ENCODE measurements at places on chromosomes 16 and 17.

- DNase-seq = no peak
Observed at GRCh38 chr16:30820952-30821421, 34.0 kb upstream of the ZNF629 start.

DNA sequence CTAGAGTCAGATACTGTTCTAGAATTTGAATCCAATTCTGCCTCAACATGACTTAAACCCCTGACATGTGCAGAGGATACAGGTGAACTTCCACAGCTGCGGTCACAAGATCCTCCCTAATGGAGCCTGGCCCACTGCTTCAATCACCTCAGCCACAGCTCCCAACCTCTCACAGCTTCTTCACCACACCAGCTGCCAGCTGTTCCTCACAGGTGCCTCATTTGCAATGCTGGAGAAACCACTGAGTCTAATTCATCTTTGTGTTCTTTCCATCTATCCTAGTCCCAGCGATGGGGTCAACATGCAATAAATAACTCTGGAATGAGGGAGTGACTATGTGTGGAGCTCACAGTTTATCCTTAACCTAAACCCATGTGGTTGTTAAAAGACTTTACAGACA, 72.0 kb upstream of the MAF start:
- DNase-seq = no peak

- DNase-seq = no peak
Observed at GRCh38 chr16:2196162-2196980, at the start of gene CASKIN1. Gene CASKIN1, minus strand, starts transcription at chr16:2196605. Its CDS starts 173 bp downstream, at chr16:2196432.

GRCh38 chr16:89115216-89115861, 21.7 kb downstream of the ACSF3 start:
- DNase-seq = peak; percentile 83

GRCh38 chr16:2473999-2474876, 689 bp upstream of the TBC1D24 start:
- DNase-seq = peak; percentile 35

DNA sequence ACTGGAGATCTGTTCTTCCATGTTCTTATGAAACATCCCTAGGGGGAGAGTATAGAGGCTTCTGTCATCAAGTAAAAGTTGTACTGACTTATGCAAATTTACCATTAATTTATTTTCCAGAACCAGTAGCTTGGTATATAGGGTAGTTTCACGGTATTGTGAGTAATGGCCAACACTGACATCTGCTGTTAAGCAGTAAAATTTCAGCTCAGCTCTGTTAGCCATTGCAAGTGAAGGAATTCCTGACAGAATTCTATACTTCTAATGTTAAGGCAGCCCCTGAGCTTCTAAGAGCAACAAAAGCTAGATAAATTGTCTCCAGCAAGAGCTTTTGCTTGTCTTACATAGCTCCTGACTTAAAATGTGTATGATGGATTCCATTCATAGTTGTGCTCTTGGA, 613.5 kb upstream of the C16orf82 start:
- no peak for DNase-seq

DNA sequence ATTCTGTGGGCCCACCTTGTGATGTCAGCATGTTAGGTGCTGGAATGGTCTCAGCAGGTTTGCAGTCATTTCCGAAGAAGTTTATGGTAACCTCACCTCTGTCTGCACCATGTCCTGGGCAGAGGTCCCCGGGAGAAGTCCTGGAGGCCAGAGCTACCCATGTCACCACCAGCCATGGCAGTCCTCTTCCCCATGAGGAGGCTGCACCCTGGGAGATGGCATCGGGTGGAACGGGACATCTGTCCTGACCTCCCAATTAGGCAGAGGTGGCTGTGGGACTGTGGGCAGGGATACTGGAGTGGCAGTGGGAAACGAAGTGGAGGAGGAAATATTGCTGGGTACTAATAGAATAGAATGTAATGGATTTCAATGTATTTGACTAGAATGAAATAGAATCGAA, 511.8 kb upstream of the WSB1 start:
- no peak for DNase-seq

All from T-helper 2 cell treated with Interferon-gamma antibody and Interleukin-4, amounts not matched to agents 5 μg/mL and 100 μg/mL, for 36 hours (primary cell).